ENCODE measurements at places on chromosomes 6 and 20.
A peak's percentile ranks its signal among the peaks of the same experiment; 100 is the strongest.

DNA sequence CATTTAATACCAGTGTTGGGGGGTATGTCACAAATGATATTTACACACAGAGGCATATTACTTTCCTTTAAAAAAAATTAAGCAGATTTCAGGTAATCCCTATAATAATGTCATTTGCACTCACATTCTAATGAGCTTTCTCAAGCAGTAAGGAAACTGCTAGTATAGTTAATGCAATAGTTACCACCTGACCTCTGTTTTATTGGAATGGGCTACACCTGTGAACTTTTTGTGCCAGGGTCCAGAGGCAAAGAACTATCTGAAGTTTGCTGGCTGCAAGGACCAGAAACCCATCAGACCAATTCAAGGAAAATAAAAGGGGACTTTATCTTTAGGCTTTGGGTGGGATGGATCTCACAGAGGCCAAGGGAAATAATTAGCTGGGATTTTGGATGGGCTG, 2.9 kb upstream of the ZHX3 start:
- DNase-seq, result peak; percentile 12

GRCh38 chr6:159973951-159974350, 5.1 kb downstream of the IGF2R start:
- DNase-seq, result no peak

DNA sequence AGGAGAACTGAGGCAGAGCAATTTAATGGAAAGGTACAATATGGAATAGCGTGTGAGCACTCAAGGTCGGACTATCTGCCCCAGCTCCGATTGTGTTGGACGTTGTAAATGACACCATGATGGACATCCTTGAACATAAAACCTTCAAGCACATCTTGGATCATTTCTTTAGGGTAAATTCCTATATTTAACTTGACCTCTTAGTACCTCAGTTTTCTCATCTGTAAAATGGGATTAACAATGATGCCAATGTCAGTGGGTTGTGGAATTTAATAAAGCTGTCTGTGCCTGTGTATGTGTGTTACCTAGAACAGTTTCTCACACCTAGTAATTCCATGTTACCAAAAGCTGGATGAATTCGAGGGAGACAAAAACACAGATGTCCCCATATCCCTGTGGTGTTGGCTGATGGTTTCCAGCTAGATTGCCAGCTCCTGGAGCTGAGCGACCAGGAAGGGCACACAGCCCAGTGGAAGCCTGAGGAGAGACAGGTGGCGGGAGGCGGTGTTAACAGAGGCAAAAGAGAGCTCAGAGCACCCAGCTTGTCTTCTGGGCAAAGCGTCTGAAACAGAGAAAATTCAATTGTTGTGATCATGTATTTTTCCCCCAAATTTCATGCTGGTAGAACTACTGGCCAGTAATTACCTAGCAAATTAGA, 32.6 kb downstream of the MDFI start:
- DNase-seq, result no peak

GRCh38 chr20:62039738-62040137, 25.9 kb downstream of the TAF4 start:
- no peak for DNase-seq

DNA sequence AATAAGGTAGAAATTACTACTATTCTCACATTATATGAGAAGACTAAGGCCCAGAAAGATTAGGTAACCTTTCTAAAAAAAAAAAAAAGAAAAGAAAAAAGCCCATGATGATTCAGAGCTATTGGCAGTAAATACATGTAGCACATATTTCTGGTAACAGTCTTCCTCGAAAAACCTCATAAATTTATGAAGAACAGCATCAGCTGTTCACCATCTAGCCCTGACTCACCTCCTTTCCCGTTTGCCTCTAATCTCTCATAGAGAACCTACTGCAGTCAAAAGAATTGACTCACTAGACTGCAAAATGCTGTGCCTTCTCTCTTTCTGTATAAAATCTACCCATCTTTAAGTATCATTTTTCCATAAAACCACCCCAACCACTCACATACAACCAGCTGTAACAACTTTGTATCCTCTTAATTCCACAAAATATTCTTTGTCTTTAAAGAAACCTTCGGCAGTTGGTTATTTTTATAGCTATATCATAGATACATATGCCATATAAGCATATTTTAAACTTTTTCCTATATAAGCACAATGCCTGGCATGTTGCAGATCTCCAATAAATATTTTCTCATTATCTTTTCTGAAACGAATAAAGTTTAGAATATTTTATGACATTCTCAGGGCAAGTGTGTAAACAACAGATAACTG, 152.7 kb upstream of the ENPP5 start:
- DNase-seq, result no peak

- DNase-seq, result no peak
Measured at GRCh38 chr20:34925981-34926380, 29.6 kb downstream of the GSS start.

DNA sequence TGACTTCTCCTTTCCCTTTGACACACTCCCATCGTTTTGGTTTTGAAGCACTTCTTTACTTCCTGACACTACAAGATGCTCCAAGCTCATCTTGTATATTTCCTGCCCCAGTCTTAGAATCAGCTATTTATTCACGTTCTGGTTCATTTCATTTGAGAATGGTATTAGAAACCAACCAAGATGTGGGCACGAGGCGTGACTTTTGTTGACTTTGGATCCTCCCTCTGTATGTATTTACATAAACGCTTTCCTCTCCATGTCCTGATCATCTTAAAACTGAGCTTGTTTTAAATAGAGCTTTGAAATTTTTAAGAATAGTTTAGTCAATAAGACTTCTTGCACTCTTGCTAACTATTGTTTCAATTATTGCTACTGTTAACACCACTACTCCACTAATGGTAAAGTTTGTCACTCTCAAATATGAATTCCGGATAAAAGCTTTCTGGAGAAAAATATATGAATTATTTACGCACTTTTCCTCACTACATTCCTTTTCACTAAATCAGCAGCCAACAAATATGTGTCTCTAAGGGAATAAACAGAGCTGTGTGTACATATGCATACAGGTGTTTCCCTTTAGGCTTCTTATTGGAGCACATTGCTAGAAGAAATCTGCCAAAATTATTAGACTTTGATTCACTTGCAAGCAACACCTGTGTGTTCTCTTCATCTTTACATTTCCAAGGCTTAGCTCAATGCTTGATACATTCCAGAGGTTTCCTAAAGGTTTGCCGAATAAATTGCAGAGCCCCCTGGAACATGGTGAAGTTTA, 77.3 kb upstream of the TMEM244 start:
- no peak for DNase-seq

GRCh38 chr6:169851641-169852503, 100.5 kb downstream of the ERMARD start:
- DNase-seq, result peak; percentile 63

All from ecto neural progenitor cell (in vitro differentiated cells).